ENCODE measurements at places on chromosomes 6 and 20. TPM values are rescaled to one million over a fixed set of nuclear protein-coding genes. Genes with fewer than 3 reads are reported as not detected.

Gene EPPIN
- total RNA-seq: not detected

Gene SLC44A4
- not detected for total RNA-seq

Gene GSTA5
- not detected for total RNA-seq

Gene C6orf118
- total RNA-seq: not detected

Gene DOK5
- not detected for total RNA-seq

Gene RBBP8NL
- total RNA-seq: not detected

Gene TXLNB
- total RNA-seq: 0.95 TPM

Gene SAMD10
- 3.3 TPM for total RNA-seq

Gene TRIM10
- not detected for total RNA-seq

Gene TMEM217
- total RNA-seq: 5.8 TPM

Gene ECT2L
- total RNA-seq: not detected

All from dermis lymphatic vessel endothelial cell (primary cell).